ENCODE measurements at places on chromosomes 11 and 22.

- DNase-seq, result no peak
Measured at GRCh38 chr11:27287205-27287604, 75.8 kb downstream of the CCDC34 start.

DNA sequence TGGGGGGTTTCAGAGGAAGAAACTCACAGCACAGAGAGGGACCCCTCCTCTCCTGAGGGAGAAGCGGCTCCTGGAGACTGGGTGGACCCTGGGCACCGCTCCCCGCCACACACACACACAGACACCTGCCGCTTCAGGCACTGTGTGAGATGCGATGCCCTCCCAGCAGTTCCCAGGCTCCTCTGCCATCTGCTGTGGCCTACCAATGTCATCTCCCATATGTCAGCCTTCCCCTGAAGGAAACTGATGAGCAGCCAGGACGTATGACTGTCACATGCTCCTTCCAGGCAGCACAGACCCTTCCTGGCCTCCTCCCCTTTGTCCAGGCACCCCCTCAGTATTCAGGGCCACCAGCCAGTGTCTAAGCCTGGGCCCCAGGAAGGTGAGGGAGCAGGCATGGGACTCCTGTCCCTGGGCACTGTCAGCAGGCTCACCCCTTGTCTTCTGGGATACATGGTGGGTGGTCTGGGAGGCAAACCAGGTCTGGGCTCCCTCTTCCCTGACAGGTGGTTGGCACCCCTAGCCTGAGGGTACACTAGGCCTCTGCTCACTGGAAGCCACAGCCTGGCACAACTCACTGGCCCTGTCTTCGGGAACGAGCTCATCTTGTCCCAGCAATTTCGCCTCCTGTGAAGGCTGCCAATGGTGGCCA lies 11.8 kb upstream of the BCR start:
- no peak for DNase-seq

DNA sequence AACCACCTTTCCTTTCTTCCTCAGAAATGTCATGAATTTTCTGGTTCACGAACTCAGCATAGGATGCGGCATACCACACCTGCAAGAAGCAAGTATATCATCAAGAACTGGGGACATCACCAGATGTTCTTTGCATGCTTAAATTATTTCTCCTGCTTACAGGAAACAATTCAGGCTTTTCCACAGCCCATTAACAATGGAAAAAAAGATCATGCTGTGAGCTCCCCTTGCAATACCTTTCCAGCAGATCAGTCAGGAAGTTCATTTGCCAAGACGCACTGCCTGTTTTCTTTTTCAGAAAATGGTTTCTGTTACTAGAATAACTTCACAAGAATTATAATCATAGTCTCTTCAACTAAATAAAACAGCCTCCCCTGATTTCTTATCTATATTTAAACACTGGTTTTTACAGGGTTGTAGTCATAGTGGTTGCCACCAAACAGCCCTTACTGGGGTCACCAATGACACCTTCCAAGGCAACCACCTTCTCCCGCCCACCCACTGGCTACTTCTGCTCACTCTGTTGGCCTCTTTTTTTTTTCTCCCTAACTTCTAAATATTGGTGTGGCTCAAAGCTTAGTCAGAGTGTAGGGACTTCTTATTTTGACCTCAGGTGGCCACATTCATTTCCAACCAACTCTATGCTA lies 42.3 kb upstream of the NFRKB start:
- no peak for DNase-seq

- DNase-seq, result no peak
Measured at GRCh38 chr11:109858152-109858551, 235.0 kb upstream of the ZC3H12C start.

- DNase-seq, result no peak
Measured at GRCh38 chr11:126533560-126533959, 178.1 kb downstream of the ST3GAL4 start.

- DNase-seq, result no peak
Measured at GRCh38 chr11:80727315-80727714, 1286.5 kb upstream of the TENM4 start.

GRCh38 chr11:34086554-34087283 lies 18.7 kb upstream of the NAT10 start:
- no peak for DNase-seq

- DNase-seq, result no peak
Measured at GRCh38 chr11:69403556-69404215, 77.8 kb upstream of the LINC01488 start.
